ENCODE measurements at places on chromosomes 3 and 15. TPM values are rescaled to one million over a fixed set of nuclear protein-coding genes. Genes with fewer than 3 reads are reported as not detected.
A peak's percentile ranks its signal among the peaks of the same experiment; 100 is the strongest.

DNA sequence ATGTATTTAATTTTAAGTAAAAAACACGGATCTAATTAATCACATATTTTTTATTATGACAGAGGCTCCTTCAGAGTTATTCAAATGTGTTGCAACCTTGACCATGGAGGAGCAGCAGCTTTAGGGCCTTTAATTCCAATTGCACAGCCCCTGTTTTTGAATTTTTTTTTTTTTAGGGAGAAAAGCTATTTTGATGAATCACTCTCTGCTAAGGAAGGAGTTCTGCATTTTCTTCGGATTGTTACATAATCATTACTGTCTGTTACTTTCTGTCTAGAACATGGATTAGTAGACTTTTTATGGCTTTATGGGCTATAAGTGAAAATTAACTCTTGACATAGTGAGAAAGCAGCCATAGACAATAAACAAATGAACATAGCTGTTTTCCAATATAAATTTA lies 90.8 kb downstream of the MCTP2 start:
- no peaks in the 10 kb centered on the region for H3K27me3 ChIP-seq
- H3K4me1 ChIP-seq: no peaks in the 10 kb centered on the region
- H3K4me3 ChIP-seq: no peak overlapping the region
- H3K36me3 ChIP-seq: no peaks in the 10 kb centered on the region

DNA sequence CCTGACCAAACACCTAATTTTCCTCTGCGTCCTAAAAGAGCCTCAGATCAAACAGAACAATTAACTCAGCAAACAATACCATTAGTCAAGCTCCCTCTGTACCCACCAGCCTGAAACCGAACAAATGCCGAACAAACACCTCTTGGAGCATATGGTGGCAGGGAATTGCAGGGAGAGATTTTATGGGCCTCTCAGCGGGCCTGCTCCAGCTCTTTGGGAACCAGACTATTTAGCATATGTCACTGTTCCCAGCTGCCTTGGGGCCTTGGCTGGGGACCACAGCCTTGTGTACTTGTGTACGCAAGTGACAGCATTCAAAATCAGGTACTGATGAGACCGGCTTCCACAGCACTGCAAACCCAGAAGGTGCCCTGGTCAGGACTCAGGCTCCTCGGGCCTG lies 388.8 kb upstream of the PPP2R3A start:
- no peaks in the 10 kb centered on the region for H3K36me3 ChIP-seq
- no peaks in the 10 kb centered on the region for H3K4me1 ChIP-seq
- H3K27ac ChIP-seq: no peak overlapping the region
- no peak overlapping the region for H3K4me3 ChIP-seq

DNA sequence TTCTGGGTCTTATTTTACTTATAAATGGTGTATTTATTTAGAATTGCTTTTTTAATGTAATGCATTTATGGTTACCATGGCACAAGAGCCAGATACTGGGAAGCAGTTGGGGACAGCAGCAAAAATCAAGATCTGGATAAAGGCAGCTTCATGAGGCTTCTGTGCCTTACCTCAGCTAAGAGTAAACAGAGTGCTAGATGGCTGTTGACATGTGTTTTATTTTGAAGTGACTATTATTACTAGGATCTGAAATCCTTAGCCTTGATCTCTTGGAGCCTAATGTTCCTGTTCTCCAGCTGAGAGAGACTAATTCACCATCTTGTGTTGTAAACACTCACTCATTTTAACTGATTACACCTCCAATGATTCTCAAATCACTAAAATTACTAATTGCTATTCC lies 317.8 kb downstream of the LPP start:
- no peak for DNase-seq
- H3K4me3 ChIP-seq: no peak overlapping the region
- peak overlapping the region; percentile 64 for H3K27ac ChIP-seq
- H3K27me3 ChIP-seq: no peaks in the 10 kb centered on the region
- peaks cover 46% of the 10 kb centered on the region for H3K4me1 ChIP-seq

Gene SYNM
- polyA plus RNA-seq: 25.0 TPM

DNA sequence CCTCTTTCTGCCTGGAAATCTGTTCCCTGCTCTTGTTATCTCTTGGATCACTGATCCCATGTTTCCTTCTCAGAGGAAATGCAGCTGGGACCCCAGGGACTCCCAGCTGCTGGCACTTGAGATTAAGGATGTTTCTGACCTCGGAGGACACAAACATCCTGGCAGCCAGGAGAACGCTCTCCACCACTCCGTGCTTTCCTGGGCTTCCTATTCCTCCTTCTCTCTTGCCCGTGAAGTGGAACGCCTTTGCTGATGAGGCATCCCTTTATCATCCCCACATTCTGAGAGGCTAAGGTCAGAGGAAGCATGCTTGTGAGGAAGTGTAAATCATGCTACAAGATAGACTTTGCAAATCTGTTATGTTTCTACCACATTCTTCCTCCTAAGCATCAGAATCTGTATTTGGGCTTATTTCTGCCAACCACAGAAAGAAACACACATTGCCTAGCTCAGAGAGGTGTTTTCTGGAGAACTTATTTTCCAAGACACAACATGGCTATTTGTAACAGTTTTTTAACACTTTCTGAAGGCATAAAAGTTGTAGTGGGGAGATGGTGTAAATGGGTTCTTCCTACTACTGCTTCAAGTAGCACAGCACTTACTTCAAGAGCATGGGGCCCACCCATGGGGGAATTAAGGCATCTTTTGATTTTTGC lies 25.6 kb upstream of the LDHAL6B start:
- H3K27me3 ChIP-seq: no peaks in the 10 kb centered on the region
- DNase-seq: no peak
- H3K4me1 ChIP-seq: no peaks in the 10 kb centered on the region
- no peak overlapping the region for H3K27ac ChIP-seq
- H3K36me3 ChIP-seq: no peaks in the 10 kb centered on the region

GRCh38 chr3:113431811-113432210 lies 9.5 kb downstream of the CFAP44 start:
- DNase-seq: no peak
- H3K27ac ChIP-seq: no peak overlapping the region
- no peaks in the 10 kb centered on the region for H3K36me3 ChIP-seq
- H3K27me3 ChIP-seq: no peaks in the 10 kb centered on the region
- H3K4me1 ChIP-seq: no peaks in the 10 kb centered on the region

- H3K4me1 ChIP-seq: peaks cover 18% of the 10 kb centered on the region
- peak overlapping the region; percentile 71 for H3K27ac ChIP-seq
- peaks cover 29% of the 10 kb centered on the region for H3K36me3 ChIP-seq
- DNase-seq: no peak
Measured at GRCh38 chr15:82540984-82541431, 751 bp upstream of the RPS17 start.

DNA sequence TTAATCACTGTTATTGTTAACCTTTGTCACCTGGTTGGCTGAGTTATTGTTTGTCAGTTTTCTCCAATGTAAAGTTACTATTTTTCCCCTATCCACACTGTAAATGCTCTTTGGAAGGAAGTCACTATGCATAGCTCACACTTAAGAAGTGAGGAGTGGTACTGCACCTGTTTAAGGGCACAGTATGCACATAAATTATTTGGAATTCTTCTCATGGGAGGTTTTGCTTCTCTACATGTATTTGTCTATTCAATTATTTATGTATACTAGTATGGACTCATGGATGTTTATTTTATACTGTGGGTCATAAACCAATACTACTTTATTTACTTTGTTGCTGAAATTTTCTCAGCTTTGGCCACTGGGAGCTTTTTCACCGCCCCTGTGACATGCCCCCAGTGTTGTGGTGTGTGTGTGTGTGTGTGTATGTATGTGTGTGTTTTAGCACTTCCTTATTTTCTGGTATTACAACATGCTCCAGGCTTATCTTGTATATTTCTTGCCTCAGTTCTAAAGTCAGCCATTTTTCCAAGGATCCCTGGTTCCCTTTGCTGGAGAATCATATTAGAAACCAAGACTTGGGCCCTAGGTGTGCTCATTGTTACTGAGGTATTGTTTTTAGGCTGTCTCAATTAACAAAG lies 290.5 kb downstream of the KBTBD8 start:
- no peaks in the 10 kb centered on the region for H3K27me3 ChIP-seq
- no peaks in the 10 kb centered on the region for H3K36me3 ChIP-seq
- H3K4me1 ChIP-seq: no peaks in the 10 kb centered on the region
- no peak overlapping the region for H3K27ac ChIP-seq
- DNase-seq: no peak

Gene NME9
- polyA plus RNA-seq: 0.46 TPM

DNA sequence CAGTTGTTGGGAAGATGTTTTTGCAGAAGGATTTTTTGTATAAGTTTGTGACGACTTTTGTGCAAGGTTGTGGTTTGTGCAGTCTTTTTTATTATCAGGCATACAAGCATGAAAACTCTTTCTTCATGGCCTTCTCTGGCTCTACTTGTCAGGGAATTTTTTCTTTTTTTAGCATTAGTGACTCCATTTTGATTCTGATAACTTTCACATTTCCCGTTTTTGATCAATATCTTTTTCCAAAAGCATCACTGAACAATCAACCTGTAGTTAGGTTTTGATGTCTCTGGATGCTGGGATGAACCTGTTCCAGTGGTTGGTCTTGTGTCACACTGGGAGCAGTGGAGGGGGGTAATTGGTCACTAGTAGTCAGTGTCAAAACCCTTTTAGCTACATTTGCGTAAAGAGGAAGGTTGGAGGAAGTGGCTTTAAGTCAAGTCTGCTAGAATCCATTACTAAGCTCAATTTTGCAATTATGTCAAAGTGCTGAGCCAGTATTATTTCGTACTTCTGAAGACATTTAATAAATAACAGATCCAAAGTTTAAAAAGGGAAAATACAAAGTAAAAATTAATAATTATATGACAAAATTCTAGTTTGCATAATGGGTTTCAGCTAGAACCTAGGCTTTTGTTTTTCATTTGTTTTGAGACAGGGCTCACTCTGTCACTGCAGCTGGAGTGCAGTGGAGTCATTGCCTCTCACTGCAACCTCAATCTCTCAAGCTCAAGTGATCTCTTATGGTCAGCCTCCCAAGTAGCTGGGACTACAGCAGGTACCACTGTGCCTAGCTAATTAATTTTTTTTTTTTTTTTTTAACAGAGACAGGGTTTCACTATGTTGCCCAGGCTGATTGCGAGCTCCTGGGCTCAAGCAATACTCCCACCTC lies 18.8 kb upstream of the CFAP161 start:
- H3K27me3 ChIP-seq: peaks cover 16% of the 10 kb centered on the region
- H3K36me3 ChIP-seq: no peaks in the 10 kb centered on the region
- H3K4me3 ChIP-seq: no peak overlapping the region
- H3K4me1 ChIP-seq: no peaks in the 10 kb centered on the region

GRCh38 chr15:84765675-84766074 lies 17.3 kb downstream of the ZNF592 start:
- no peak for DNase-seq
- H3K27ac ChIP-seq: no peak overlapping the region
- H3K27me3 ChIP-seq: no peaks in the 10 kb centered on the region
- no peaks in the 10 kb centered on the region for H3K36me3 ChIP-seq

Gene TERC
- polyA plus RNA-seq: not detected

Gene HYAL2
- 147 TPM for polyA plus RNA-seq

DNA sequence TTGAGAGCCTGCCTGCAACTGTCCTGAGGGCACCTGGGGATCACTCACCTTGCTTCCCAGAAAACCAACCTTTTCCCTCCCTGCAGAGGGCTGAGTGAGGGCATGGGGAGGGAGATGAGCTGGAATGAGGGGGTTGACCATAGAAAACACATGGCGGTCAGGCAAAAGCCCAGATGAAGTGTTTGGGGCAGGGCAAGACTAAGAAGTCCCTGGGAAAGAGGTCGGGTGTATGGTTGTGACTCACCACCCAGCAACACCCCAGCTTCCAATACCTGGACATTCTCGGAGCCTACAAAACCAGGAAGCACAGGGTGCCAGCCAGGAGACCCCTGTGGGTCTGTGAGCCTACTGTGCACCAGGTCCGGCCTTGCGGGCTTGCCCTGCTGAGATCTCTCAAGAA lies 95.3 kb upstream of the ATP2B2 start:
- H3K4me3 ChIP-seq: no peak overlapping the region
- H3K36me3 ChIP-seq: no peaks in the 10 kb centered on the region
- no peak for DNase-seq
- H3K27ac ChIP-seq: no peak overlapping the region

Gene FBLN2
- 16.2 TPM for polyA plus RNA-seq

GRCh38 chr3:53773021-53773436 lies 73.2 kb downstream of the CHDH start:
- H3K27me3 ChIP-seq: no peaks in the 10 kb centered on the region
- H3K4me1 ChIP-seq: peaks cover 13% of the 10 kb centered on the region
- H3K36me3 ChIP-seq: peaks cover 18% of the 10 kb centered on the region
- no peak for DNase-seq
- no peak overlapping the region for H3K4me3 ChIP-seq

- H3K4me1 ChIP-seq: no peaks in the 10 kb centered on the region
- H3K4me3 ChIP-seq: no peak overlapping the region
- no peak for DNase-seq
- H3K36me3 ChIP-seq: no peaks in the 10 kb centered on the region
- no peak overlapping the region for H3K27ac ChIP-seq
- H3K27me3 ChIP-seq: no peaks in the 10 kb centered on the region
Measured at GRCh38 chr15:39833515-39833981, 50.9 kb upstream of the FSIP1 start.

Gene PROK2
- polyA plus RNA-seq: 0.13 TPM

Gene LIPC
- polyA plus RNA-seq: 0.24 TPM

Gene TMCO5A
- polyA plus RNA-seq: not detected

DNA sequence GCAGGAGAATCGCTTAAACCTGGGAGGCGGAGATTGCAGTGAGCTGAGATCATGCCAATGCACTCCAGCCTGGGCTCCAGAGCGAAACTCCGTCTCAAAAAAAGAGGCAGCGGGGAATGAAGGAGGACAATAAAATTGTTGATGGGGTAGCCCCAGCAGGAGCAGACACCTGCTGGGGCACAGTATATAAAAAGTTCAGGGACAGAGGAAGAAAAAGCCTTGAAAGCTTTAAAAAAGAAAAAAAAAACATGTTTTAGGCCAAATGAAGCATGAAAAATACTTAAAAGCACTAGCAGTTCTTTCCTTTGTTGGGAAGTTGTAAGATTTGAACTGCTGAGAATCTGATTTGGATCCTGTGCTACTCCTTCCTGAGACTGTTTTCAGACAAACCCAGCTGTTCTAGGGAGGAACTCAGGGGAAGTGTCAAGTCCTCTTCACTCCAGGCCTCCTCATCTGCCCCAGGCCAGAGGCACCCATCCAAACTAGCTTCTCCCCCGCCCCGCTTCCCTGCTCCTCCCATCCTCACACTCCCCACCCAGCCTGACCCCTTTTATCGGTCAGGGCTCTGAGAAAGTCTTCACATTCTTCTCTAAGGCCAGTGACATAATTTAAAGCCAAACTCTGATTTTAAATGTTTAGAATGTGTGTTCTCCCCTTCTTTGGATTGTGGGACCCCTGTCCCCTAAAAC lies 4.9 kb downstream of the IL17RD start:
- no peaks in the 10 kb centered on the region for H3K36me3 ChIP-seq
- no peaks in the 10 kb centered on the region for H3K27me3 ChIP-seq
- H3K4me3 ChIP-seq: no peak overlapping the region
- DNase-seq: no peak
- no peak overlapping the region for H3K27ac ChIP-seq

All from adrenal gland (tissue), 19 donors.